ENCODE measurements at places on chromosomes 12 and 14.

- DNase-seq: no peak
Measured at GRCh38 chr12:49974231-49974675, 1.5 kb downstream of the AQP6 start.

GRCh38 chr12:92583910-92584309 is 118.9 kb upstream of the PLEKHG7 start:
- DNase-seq: no peak

DNA sequence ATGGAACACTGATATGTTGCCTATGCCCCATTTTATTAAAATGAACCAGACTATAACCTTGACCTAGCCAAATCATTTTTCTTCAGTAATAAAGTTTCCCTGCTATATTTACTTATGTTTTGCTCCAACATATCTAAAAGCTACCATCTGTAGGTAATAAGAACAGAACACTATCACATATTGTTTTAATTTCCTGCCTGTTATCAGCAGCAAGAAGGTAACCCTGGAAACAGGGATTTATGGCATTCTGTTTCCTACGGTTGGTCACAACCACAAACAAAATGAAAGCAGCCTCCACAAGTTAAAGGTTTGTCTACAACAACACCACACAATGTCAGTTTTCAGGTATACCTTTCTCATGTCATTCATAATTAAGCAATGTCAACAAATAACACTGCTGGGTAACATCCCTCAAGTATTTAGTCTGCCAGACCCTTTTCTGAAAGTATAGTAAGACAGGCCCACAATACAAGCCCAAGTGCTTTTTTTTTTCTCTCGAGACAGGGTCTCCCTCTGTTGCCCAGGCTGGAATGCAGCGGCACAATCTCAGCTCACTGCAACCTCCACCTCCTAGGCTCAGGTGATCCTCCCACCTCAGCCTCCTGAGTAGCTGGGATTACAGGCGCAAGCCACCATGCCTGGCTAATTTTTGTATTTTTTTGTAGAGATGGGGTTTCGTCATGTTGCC is 25.5 kb downstream of the GCH1 start:
- no peak for DNase-seq

DNA sequence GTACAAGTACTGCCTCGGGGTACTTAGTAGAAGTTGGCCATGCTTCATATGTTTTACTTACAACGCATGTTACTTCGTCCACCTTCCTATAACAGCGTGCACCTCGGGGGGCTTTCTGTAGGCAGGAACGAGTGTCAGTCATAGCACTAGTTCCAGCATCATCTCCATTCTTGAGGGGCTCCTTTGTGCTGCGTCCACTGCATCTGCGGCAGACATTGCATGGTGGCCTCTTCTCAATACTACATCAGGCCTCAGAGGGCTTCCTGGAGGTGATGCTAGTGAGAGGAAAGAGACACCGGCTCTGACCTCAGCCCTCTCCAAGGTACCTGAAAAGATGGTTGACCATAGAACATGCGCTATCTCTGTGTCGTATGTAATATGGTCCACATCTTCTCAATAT is 121.2 kb upstream of the RTL1 start:
- DNase-seq: no peak

DNA sequence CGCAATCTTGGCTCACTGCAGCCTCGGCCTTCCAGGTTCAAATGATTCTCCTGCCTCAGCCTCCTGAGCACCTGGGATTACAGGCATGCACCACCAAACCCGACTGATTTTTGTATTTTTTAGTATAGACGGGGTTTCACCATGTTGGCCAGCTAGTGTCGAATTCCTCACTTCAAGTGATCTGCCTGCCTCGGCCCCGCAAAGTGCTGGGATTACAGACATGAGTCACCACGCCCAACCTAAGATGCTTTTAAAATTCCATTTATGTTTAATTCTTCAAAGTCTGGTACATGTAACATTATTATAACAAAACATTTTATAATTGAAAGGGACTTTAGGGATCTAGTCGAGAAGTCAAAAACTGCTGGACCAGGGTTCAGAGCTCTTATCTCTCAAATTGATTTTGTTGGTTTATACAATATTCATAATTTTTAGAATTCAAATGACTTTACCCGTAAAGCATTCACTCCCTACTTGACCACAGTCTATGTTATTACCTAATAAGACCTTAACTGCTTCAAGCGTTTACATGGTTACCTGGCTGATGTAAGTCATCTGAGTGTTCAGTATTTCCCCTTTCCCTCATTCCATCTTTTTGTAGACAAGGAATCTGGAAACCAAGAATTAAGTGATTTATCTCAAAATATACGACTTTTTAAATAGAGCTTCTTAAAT is 28.2 kb downstream of the RAP1B start:
- no peak for DNase-seq

DNA sequence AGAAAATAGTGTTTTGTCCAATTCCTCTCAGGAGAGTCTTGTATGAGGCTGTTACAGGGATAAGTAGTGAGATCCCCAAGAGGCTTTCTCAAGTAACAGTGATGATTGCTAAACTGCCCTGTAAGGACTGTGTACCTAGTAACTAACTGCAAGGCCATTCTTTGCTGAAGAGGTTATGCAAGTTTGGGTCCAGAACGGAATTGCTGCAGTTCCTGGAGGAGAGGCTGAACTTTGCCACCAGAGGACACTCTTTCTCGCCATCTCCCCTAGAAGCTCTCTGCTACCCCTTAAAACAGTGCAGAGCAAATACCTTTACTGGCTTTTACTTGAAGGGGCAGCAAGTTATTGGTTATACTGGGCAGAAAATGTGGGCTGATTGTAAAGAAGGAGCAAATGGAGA is 180.0 kb downstream of the RBM19 start:
- no peak for DNase-seq

- DNase-seq: no peak
Measured at GRCh38 chr14:30990770-30991169, 34.7 kb upstream of the AP4S1 start.

DNA sequence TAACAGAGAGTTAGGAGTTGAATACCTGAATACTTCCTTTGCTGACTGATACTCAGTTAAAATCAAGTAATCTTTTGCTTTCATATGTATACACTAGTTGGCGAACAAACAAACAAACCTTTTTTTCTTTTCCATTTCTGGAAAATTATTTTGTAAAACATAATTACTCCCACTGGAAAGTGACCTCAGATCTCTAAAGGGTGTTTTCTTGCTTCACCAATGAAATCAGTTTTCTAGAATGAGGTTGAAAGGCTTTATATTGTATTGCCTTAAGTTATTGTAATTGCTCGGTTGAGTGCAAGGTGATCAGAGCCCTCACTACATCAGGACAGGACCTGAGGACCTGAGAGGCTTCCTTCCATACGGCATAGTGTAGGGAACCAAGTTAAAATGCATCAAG is at the start of gene OR4K1:
OR4K1 (plus strand) TSS at position 301 of the 400 bp plus-strand sequence. CDS start 4,750 bp downstream, outside the sequence.
- DNase-seq: no peak
